ENCODE measurements at places on chromosomes 5 and 9.

DNA sequence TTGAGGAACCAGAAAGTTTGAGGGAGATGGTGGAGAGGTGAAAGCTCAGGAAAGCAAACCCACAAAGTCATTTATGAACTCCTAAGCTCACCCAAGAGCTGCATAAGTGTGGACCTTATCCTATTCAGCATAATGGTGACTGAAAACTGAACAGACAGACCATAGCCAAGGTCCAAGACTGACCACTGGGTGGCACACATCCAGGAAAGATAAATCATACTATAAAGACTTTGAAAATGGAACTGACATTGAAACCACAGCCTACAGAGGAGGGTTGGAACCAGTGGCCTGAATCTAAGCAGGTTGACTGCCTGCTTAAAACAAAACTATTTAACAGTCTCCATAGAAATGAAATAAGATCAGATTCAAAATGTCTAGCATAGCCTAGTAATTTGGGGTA, 121.0 kb upstream of the RGS7BP start:
- DNase-seq: no peak

GRCh38 chr5:148972396-148972795, 90.5 kb downstream of the SH3TC2 start:
- no peak for DNase-seq

DNA sequence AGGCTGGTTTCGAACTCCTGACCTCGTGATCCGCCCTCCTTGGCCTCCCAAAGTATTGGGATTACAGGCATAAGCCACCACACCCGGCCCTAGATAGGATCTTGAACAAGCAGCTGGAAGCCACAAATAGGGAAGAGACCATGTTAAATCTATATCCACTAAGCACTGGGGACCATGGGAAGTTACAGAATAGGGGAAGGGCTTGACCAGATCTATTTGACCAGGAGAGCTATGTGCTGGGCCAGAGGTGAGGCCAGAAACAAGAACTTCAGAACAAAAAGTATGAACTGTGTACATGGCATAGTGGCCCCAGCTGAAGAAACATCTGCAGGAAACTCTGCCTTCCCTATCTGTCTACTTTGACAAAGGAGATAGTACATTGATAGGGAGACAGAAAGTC, 10.8 kb downstream of the KLF4 start:
- no peak for DNase-seq

- DNase-seq: no peak
Measured at GRCh38 chr9:4059437-4059836, 240.4 kb downstream of the GLIS3 start.

DNA sequence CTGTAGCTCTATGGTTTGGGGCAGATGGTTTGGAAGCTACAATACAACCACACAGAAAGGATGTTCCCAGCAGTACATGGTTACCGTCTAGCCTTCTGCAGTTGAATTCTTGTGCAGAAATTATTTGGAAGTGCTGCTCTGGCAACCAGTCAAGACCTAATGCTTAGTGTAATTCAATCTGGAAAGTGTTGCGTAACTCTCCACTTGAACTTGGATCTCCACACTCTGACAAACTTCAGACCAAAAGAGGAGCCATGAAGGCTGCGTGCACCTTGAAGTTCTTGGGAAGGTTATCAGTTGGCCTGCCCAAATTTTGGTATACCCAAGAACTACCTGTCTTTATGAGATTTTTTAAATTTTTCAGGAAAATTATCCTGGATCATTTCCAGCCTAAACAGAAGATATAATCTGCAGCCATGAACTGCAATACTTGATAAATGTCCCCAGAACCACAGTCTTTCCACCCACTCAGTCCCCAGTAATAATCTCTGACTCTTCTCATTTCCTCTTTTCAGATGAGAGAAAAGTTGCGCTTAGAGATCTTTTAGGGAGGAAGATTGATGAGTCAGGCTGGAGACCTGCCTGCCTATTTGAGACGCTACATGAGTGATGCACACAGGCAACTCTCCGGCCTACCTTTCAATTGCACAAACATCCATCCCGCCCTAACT, 159.9 kb downstream of the FANCC start:
- no peak for DNase-seq

- no peak for DNase-seq
Measured at GRCh38 chr9:35112257-35113020, 3.2 kb downstream of the ATOSB start.

DNA sequence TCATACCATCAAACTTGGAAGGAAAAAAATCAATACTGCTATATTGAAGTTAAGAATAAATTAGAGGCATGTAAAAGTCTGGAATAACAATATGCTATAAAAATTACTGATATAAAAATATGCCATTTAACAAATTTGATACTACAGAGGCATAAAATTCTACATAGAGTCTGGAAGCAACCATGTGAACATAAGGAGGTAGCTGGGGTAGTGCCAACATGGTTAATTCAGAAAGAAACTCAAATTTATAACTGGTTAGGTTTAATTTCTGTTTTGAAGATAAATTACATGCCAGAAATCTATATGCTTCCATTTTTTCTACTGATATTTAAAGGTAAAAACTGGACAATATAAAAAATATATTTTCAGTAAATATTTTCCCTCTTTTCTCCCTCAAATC, 103.1 kb upstream of the NR4A3 start:
- no peak for DNase-seq
